ENCODE measurements at places on chromosomes 1 and 21.

GRCh38 chr1:27011058-27011764 lies 1.4 kb downstream of the TENT5B start:
- no peak for DNase-seq

- no peak for DNase-seq
These were observed 8.0 kb downstream of the SMAP2 start for GRCh38 chr1:40381268-40382107.

GRCh38 chr1:179831225-179831624 lies 46.4 kb downstream of the TOR1AIP2 start:
- DNase-seq, result no peak

GRCh38 chr1:17040135-17040534 lies 13.7 kb downstream of the SDHB start:
- no peak for DNase-seq

DNA sequence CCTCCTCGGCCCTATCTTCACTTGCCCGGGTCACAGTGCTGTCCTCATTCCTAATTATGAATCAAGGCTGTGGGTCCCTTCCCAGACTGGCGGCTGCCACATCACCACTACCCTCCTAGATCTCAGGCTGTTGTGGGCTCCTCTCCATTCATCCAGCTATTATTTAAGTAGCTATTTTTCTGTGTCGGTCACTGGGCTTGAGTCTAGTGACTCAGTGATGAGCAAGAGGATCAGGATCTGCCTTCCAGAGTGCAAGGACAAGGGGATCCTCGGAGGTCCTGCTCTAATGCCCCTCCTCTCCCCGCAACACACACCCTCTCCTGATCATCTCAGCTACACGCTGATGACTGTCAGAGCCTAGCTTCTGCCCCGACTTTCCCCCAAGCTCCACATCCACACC lies 34.1 kb downstream of the CDCP2 start:
- no peak for DNase-seq

GRCh38 chr1:156676820-156677615 lies at the start of gene NES:
Gene NES, minus strand, starts transcription at chr1:156677407. Its CDS starts 143 bp downstream, at chr1:156677264.
- no peak for DNase-seq

DNA sequence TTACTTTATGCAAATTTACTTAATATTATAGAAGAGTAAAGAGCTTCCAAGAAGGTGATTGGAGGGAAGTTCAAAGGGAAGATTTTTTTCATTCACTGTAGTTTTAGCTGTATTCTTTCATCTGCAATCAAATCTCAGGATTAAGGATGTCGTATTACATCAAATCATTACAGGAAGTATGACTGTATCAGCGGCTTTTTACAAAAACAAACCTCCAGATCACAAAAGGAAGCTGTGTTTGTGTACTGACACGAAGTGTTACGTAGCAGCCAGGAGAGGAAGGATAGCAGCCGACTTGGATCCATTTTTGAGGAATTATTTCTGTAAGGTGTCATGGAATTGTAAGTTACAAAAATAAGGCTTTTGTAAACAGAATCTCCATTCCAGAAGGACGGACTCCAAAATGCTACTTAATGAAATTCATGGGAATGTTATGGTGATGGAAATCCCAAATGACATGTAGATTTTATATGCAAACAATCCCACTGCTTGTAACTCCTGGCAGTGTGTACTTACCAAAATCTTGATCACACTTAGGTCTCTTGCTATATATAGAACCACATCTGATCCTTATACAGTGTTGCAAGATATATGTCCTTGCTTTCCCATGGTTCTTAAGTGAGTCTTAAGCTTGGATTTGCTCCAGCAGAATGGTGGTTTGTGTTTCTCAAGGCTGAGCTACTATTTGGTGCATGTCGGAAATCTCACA lies 49.8 kb downstream of the KCNJ15 start:
- no peak for DNase-seq

- DNase-seq, result no peak
These were observed 14.8 kb downstream of the DCST2 start for GRCh38 chr1:155018617-155019348.

DNA sequence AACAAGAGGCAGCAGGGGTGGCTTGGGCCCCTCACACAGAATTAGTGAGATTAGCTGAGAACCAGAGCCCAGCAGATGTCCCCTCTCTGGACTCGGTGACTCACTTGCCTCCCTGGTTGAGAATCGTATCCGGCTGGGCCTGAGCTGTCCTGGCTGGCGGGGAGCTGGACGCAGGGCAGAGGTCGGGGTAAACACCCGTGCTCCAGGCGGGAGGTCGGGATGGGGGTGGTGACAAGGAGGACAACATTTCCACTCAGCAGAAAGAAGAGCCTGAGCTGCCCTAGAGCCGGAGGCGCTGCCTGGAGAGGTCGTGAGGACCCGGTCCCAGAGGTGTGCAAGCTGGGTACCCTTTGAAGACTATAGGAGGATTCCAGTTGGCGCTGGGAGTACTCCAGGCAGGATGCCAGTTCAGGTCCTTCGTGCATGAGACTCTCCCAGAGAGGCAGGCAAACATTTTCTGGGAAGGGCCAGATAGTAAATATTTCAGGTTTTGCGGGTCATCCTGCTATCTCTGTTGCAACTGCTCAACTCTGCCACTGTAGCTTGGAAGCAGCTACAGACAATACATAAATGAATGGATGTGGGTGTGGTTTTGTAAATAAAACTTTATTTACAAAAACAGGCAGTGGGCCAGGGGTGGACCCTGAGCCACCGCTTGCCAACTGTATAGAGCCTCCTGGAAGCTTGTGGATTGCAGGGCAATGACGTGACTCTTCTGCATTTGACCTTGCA lies 116.8 kb upstream of the WNT4 start:
- DNase-seq, result no peak

DNA sequence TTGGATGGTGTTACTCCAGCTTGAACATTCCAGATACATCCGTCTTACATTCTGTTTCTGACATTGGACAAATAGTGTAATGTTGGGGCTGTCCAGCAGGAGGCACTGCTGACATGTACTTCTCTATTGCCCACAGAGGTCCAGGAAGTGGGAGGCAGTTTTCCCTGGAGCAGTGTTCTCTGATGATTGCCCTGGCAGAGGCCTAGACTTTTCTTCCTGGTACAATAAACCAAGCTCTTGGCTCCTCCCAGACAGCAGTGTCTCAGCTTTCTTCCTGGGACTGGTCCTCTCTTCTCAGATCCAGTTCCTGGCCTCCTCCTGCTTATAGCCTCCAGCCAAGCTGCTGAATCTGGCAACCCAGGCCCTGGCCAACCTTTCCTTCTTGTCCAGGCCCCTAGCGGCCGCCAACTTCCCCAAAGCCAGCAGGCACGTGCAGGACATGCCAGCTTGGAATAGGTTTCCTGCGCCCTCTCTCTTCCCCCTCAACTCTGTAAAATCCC lies 14.9 kb upstream of the IFNLR1 start:
- DNase-seq, result peak; percentile 77

- DNase-seq, result peak; percentile 30
These were observed 10.5 kb upstream of the LAX1 start for GRCh38 chr1:203754455-203754864.

DNA sequence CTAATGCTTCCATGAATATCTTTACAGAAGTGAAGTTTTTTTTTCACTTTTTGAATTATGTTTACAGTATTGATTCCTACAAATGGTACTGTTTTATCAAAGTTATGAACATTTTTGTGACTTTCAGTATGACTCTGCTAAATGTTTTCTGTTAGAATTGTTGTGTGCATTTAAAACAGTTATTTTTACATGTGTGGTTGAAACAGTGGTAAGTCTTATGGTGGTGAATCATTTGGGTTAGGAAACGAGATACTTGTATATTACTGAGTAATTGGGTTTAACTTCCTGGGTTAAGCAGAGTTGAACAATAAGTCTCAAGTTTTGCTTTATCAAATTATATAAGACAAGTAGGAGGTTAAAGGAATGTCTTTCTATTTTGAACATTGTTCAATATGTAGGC lies 66.8 kb downstream of the VPS13D start:
- no peak for DNase-seq

DNA sequence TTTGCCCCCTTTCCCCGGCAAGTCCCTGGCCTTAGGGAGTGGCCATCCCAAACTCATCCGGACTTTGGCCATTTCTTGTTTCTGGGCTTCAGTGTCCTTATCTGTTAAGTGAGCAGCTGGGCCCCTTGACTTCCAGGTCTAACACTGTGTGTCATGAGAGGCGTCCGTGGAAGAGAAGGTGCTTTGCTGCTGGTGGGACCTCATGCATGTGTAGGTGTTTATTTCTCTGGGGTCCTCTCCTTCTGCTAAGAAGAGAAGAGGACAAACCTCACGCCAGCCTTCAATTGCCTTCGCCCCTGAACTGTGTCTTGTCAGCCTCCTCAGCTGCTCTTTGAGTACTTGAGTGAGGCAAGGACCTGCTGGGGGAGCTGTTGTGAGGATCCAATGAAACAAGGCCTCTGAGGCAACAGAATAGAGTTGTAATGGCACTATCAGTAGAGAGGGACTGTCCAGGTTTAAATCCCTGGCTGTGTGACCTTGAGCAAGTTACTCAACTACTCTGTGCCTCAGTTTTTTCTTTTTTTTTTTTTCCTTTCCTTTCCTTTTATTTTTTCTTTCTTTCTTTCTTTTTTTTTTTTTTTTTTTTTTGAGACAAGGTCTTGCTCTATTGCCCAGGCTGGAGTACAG lies 72.5 kb downstream of the RUNX3 start:
- DNase-seq, result no peak

- DNase-seq, result no peak
These were observed 620.5 kb upstream of the PKN2 start for GRCh38 chr1:88063605-88064004.

GRCh38 chr1:46630719-46631118 lies 14.1 kb upstream of the MOB3C start:
- no peak for DNase-seq

DNA sequence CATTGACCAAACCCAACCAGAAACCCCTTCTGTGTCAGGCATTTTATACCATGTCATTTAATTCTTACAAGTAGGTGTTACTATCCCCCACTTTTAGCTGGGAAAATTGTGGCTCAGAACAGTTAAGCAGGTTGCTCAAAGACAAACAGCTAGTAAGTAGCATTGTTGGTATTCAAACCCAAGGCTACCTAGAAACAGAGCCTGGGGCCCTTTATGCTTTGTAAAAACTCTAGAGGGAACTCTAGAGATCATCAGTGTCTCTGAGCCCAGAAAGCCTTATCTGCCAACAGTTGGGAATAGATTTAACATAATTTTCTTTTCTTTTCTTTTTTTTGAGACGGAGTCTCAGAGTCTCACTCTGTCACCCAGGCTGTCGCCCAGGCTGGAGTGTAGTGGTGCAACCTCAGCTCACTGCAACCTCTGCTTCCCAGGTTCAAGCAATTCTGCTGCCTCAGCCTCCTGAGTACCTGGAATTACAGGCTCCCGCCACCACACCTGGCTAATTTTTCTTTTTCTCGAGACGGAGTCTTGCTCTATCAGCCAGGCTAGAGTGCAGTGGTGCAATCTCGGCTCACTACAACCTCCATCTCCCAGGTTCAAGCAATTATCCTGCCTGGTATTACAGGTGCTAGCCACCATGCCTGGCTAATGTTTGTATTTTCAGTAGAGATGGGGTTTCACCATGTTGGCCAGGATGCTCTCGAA lies 48.5 kb upstream of the OSBPL9 start:
- no peak for DNase-seq

- no peak for DNase-seq
These were observed 1.8 kb downstream of the LAPTM5 start for GRCh38 chr1:30755746-30756145.

GRCh38 chr1:7002728-7003127 lies 217.5 kb downstream of the CAMTA1 start:
- DNase-seq, result no peak

DNA sequence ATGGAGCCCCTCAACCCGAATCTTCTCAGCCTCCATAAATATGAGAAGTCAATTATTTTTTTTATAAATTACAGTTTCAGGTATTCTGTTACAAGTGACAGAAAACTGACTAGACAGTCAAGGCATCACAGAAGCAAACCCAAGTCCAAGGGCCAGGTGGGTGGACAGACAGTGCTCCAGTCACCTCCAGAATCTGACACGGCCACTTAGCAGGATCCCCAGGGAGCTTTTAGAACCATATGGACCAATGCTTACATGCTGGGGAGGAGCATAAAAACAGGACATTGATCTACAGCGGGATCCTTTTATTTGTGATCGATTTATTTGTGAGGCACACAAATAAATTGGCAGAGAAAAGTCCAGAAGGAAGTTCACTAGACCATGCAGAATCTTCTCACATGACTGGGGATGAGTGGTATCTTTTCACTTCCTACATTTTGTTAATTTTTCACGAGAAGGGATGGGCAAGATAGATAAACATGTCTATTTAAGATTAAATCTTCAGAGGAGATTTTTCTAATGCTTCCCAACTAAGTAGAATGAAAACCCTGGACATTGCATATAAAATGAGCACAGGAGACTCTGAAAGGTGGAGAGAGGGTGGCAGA lies 15.0 kb downstream of the ZNF496 start:
- no peak for DNase-seq

DNA sequence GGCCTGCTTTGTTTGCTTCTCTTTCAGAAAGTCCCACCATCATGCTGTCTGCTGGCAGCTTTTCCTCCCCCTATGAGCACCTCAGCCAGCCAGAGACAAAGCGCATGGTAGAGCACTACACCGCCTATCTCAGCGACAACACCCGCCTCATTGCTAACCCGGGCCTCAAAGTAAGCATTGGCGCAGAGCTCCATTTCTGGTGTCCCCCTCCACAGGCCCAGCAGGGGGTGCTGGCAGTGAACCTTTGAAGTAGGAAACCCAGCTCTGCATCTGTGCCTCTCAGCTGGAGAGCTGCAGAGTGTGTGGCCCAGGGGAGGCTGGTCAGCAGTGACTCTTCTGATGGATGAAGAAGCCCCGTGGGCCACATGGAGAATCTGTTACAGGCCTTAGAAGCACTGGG lies 81.2 kb upstream of the RAVER2 start:
- DNase-seq, result no peak

- no peak for DNase-seq
These were observed 41.2 kb upstream of the TDRD10 start for GRCh38 chr1:154460695-154461260.

DNA sequence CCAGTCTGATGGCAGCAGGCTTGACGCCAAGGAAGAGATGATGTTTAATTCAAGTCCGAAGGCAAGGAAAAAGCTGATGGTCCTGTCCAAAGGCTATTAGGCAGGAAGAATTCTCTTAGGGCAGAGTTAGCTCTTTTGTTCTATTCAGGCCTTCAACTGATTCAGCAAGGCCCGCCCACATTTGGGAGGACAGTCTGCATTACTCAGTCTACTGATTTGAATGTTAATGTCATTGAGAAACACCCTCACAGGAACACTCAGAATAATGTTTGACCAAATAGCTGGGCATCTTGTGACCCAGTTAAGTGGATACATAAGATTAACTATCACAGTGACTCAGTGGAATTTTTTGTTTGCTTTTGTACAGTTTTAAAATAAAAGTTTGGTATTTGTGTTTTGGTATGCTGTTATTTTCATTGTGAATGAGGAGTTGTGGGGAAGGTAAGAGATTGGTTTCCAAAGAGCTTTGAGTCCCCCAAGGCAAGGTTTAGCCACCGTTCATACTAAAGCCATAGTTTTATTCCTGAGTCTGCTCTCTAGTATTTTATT lies 1.7 kb upstream of the ZNF691 start:
- DNase-seq, result no peak

- no peak for DNase-seq
These were observed 141.1 kb upstream of the MAP1LC3C start for GRCh38 chr1:242139986-242140385.

Measured in activated CD4-positive, alpha-beta T cell treated with anti-CD3 and anti-CD28 coated beads, Interleukin-2, amount 50 U/mL, for 48 hours (primary cell).